Hematopoietic multipotent progenitor cell treated with erythropoietin and hydrocortisone succinate and interleukin-3 and kit ligand, for 15 days (in vitro differentiated cells): ENCODE measurements at places on chromosomes 4 and X.

DNA sequence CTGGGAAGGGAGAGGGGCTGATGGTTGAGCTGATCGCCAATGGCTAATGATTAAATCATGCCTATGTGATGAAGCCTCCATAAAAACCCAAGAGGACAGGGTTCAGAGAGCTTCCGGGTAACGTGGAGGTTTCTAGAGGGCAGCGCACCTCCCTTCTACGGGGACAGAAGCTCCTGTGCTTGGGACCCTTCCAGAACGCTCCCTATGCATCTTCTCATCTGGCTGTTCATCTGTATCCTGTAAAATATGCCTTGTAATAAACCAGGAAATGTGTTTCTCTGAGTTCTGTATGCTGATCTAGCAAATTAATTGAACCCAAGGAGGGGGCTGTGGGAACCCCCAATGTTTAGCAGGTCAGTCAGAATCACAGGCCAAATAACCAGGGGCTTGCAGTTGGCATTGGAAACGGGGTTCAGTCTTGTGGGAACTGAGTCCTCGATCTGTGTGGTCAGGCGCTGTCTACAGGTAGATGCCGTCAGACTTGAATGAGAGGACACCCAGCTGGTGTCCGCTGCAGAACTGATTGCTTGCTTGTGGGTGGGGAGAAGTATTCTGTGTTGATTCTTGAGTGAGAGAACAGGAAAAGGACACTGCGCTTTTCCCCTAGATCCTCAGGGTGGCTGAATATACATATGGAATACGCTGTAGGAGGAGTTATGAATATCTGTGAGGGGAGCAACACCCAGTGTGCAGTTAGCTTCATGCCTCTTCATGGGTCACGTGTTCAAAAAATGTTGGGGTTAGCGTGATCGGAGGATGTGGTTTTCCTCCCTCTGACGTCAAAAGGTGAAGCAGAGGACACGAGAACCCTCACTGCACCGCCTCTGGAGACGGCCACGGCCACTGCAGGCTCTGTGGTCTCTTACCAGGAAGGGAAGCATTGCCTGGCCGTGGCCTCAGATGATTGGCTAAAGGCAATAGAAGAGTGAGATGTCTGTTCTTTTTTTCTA, 29.2 kb downstream of the HTT-AS start:
- no peak for DNase-seq

GRCh38 chr4:8150152-8151090, 8.2 kb downstream of the ABLIM2 start:
- DNase-seq = no peak

GRCh38 chrX:70479922-70480659, 35.5 kb downstream of the DLG3 start:
- no peak for DNase-seq

DNA sequence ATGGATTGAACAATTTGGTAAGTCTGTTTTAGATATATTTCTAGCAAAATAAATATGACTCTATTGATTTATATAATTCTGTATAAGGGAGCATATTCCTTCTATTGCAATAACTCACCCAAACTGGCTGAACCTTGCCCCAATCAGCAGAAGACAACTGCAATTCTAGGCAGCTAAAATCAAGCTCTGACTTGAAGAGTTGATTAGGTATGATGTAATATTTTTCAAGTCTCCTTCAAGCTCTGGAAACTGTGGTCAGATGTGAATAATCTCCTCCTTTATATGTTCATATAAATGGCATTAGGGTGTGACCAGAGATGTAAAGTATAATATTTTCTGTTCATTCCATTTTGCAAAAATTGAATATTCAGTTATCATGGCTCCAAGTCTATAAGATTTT, 8.2 kb downstream of the RASSF6 start:
- no peak for DNase-seq

DNA sequence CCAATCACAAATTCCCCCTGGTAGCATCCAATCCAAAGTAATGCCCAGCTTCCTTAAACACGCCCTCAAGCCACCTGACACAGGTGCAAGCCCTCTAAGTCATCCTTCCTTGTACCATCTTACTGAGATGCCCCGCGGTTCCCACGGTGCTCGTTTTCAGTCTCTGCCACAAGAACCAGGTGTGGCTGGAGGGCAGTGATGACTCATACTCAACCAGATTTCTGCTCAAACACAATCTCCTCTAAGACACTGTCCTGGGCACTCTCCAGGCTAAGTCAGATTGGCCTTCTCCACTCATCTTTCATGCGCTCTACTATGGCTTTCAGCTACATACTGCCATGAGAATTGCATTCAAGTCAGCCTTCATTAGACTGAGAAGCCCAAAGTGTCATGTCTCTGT, 3.5 kb downstream of the SH3KBP1 start:
- DNase-seq = no peak

GRCh38 chr4:188195389-188195985, 56.2 kb downstream of the TRIML1 start:
- DNase-seq = no peak

DNA sequence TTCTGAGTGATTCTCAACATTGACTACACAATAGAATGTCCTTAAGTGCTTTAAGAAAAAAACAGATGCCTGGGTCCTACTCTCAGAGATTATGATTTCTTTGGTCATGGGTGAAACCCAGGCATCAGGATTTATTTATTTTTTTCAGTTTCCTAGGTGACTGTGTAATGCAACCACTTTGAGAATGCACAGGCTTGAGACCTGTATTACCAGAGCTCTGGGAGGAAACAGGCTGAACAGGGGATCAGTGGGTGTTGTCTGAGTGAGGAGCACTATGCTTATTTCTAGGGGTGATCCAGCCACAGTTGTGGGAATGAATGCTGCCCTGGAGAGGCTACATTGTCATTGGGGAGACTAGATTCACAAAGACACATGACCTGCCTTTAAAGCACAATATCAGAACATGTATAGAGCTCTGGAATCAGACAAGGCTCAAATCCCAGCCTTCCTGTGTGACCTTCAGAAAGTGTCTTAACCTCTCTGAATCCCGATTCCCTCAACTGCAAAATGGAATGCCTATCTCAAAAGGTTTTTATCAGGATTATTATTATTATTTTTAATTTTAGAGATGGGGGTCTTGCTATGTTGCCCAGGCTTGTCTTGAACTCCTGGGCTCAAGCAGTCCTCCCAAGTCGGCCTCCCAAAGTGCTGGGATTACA, 61.6 kb upstream of the PRPS1 start:
- DNase-seq = no peak

GRCh38 chr4:98540803-98541202, 117.6 kb downstream of the TSPAN5 start:
- DNase-seq = no peak

GRCh38 chr4:5858020-5858769, 34.7 kb downstream of the CRMP1 start:
- DNase-seq = no peak

- DNase-seq = no peak
These were observed 6.2 kb downstream of the MSX1 start for GRCh38 chr4:4865705-4866123.

GRCh38 chr4:101020956-101021355, 326.4 kb downstream of the PPP3CA start:
- DNase-seq = no peak

- DNase-seq = no peak
These were observed 37.1 kb downstream of the SMARCAD1 start for GRCh38 chr4:94244829-94245185.

GRCh38 chr4:52718123-52718522, 33.1 kb downstream of the ERVMER34-1 start:
- DNase-seq = no peak

GRCh38 chr4:182556580-182556979, 313.4 kb downstream of the TENM3 start:
- DNase-seq = no peak

- no peak for DNase-seq
These were observed 30.1 kb downstream of the GABRB1 start for GRCh38 chr4:47061435-47061834.

GRCh38 chr4:154416190-154416547, 75.4 kb downstream of the DCHS2 start:
- no peak for DNase-seq

DNA sequence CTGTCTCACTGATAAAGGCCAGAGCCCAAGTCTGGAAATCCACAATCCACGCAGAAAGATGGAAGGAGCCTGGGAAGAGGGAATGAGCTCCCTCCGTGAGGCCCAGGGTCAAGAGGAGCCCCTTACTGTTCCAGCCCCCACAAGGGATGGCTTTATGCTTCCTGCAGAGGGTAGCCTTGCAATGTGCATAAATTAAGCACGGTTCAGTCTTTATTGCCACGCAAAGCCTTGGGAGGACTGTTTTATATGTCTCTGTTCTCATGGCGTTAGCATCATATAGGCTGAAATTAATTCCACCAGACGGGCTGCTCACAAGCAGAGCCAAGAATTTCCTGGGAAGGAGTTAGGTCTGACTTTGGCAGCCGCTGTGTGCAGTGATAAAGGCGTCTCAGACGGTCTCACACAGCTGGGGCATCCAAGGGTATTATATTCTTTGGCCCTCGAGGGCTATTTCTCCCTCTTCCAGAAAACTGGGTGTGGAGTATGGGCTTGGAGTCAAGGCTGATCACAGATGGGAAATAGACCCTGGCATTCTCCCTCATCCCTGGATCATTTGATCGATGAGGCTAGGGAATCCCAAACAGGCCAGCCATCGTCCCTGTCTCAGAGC, 38.5 kb downstream of the CYTL1 start:
- no peak for DNase-seq

DNA sequence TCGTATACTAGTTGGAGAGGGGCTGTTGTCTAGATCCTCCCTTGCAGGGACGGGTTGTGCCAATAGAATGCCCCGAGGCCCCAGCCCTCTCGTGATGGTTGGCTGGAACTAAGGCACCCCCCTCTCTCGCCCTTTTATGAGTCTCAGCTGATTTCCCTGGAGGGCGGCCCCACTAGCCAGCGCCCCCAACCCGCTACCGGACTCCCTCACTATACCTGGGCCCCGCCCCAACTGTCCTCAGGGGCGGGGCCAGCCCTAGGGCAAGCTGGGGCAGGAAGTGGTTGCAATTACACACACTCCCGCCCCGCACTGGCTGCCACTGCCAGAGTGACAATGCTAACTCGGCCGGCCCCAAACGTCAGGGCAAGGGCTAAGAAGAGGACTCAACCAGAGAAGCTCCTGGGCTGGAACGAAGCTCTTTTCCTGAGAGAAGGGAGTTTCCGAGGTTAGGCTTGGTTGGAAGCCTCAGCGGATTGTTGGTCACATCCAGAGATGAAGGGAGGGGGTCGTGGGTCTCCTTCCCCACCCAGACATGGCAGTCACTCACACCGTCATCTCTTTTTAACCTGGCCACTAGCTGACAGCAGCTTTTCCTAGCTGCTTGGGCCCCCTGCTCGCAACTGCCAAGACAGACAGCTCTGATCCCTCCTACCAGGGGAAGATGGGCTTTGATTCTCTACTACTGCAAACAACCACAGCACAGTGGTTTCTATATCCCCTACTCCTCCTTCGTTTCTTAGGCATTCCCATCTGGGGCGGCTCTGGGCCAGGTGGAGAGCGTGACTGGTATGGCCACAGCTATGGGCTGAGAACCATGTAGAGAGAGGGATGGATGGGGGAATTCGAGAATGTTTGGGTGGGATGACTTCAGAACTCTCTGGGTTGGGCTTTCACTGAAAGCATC, 21.0 kb upstream of the BCORL1 start:
- DNase-seq = peak; percentile 38

DNA sequence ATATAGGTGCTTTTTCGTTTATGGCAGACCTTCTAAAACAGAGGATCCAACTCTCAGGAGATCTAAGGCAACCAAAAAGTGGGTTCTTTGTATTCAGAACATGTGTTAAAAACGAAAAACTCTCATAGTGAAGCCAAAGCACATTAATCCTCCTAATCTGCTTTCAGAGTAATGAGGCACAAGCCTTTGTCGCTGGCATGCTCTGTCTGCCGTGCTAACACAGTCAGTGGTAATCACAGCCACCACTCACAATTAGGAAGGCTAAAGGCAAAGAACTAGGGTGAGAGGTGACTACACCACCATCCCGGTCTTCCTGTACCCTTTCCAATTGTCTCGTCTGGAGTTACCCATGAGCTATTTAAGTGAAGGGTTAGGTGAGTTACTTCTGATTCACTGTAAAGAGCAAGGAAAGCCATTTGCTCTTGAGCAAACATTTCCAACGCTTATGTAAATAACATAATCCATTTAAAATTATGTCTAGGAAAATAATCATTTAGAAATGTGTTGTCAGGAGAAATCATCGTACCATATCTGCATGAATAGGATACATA, 40.7 kb downstream of the NPY2R start:
- no peak for DNase-seq

DNA sequence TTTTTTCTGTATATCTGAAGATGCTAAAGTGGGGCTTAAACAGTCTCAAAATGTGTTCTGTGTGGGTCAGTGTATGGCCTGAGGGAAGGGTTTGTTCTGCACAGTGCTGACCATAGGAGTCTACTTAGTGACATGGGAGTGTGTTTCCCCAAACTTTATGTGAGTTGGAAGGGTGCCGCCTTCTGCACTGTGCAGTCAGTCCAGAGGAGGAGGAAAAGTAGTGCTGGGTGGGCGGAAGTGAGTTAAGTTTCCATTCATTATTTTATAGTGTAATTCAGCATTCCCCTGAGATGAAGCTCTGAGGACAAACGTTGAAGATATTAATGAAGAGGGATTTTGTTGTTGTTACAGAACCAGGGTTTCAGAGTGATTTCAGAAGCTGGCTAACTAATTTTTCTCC, 2.9 kb downstream of the CHST7 start:
- DNase-seq = no peak

DNA sequence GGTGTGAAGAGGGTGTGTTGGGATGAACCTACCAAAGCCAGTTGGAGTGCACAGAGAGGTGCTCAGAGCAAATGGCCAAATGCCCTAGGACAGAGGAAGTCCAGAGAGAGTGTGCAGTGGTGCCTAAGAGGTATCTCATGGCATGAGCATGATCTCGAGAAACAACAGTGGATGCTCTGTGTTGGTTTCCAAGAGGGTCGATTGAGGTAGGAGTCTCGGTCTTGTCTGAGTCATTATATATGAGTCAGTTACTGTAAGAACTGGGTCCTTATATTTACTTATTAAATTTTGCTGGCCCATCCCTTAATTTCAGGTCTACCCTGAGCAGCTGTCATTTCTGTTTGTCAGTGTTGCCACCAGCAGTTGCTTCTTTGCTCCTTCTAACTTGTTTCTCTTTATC, 86.6 kb upstream of the TMEM150C start:
- DNase-seq = no peak

DNA sequence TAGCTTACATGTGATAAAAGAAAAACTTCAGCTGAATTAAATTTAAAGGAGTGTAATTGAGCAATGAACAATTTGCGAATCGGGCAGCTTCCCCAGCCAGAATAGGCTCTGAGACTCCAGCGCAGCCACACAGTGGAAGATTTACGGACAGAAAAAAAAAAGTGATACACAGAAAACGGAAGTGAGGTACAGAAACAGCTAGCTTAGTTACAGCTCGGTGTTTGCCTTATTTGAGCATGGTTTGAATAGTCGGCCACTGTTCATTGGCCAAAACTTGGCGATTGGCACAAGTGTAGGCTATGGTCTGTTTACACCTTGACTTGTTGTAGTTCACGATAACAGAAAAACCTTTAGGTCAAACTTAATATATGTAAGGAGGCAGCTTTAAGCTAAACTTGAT, 16.7 kb upstream of the SUPT20HL1 start:
- DNase-seq = no peak
